ENCODE measurements at places on chromosomes 5 and 9. TPM values are rescaled to one million over a fixed set of nuclear protein-coding genes. Genes with fewer than 3 reads are reported as not detected.
A peak's percentile ranks its signal among the peaks of the same experiment; 100 is the strongest.

The MUSK gene
- total RNA-seq, result not detected

DNA sequence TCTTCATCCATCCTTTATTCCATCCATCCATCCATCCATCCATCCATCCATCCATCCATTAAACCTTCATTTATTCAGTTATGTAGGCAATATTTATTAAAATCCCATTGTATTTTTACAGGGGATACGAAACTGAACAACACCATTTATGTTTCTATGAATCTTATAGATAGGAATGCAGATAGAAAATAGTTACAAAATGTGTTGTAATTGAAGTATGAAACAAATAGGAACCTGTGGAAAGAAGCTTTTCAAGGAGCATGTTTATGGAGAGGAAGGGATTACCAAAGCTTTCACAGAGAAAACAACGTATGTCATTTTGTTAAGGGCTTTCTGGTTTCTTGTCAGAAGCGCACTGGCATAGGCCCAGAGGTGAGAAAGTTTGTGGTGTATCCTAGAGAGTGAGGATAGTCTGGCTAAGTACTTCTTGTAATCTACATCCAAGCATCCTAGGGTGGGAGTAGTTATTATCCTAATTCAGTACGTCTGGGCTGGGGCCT lies 184.0 kb downstream of the CNTLN start:
- no peak for DNase-seq

GRCh38 chr5:172010278-172010677 lies 3.8 kb upstream of the FBXW11 start:
- peak; percentile 59 for DNase-seq

GRCh38 chr5:151223447-151224264 lies at the start of gene CCDC69:
Gene CCDC69, minus strand, starts transcription at chr5:151224092. Its CDS starts 122 bp downstream, at chr5:151223970.
- peak; percentile 58 for DNase-seq

- DNase-seq, result no peak
Observed at GRCh38 chr5:42494414-42494813, 71.2 kb downstream of the GHR start.

GRCh38 chr9:134929193-134930158 lies 11.8 kb upstream of the FCN1 start:
- no peak for DNase-seq

DNA sequence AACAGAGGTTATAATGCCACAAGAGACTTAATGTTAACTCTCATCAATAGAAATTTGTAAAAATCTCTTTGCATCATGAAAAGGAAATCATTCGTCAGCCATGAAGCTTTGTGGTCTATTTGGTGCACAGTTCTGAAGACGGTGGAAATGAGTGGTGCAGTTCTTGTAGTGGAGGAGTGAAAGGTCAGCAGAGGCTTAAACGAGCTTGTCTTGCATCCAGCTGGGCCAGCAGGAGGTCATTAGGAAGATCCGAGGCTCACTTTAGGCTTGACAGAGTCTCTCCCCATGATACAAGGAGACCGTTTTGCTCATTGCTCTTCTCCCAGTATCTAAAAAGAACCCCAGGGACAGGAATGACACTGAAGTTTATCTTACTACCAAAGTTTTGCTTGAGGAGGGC lies 440.8 kb downstream of the BNC2 start:
- peak; percentile 36 for DNase-seq

- no peak for DNase-seq
Observed at GRCh38 chr9:91265514-91265913, 96.2 kb downstream of the AUH start.

Data from SK-MEL-5 (cell line).